Stimulated activated CD8-positive, alpha-beta memory T cell treated with anti-CD3 and anti-CD28 coated beads, Interleukin-2, amount 100 ng/mL, for 1 hour (primary cell): ENCODE measurements at places on chromosomes 6 and 20.

DNA sequence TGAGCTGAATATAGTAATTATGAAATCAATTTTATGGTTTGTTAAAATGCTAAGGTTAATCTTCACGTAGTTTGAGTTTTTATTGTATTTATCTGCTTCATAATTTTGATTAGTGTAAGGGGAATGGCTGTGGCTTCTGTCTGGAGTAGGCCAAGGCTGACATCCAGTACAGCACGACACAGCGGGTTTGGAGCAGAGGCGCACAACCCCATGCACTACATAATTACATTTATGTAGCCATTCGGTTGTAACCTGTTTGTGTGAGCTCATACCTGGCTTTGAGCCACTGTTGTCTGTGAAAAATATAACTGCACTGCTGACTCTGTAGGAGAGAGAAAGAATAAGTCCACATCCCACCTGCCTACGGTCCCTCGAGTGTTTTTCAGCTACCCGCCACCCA lies 615.5 kb downstream of the EYS start:
- DNase-seq = no peak

GRCh38 chr6:127404133-127404532 lies 55.1 kb downstream of the KIAA0408 start:
- no peak for DNase-seq

DNA sequence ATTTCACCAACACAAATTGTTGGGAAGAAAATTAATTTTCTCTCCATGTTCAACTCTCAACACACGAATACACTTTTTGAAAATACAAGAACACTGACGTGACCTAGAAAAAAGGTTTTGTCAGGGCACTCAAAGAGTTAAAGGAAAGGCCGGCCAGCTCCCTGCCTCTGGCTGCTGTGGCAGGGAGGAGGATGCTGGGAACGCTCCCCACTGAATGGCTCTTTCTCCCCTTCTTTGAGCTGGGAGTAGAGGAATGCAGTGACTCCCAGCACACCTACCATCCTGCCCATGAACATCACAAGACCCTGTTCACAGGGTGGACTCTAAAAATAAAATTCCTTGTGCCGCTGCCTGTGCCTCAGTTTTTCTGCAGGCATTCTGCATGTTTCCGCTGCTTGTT lies 47.0 kb downstream of the MAP3K5 start:
- no peak for DNase-seq

DNA sequence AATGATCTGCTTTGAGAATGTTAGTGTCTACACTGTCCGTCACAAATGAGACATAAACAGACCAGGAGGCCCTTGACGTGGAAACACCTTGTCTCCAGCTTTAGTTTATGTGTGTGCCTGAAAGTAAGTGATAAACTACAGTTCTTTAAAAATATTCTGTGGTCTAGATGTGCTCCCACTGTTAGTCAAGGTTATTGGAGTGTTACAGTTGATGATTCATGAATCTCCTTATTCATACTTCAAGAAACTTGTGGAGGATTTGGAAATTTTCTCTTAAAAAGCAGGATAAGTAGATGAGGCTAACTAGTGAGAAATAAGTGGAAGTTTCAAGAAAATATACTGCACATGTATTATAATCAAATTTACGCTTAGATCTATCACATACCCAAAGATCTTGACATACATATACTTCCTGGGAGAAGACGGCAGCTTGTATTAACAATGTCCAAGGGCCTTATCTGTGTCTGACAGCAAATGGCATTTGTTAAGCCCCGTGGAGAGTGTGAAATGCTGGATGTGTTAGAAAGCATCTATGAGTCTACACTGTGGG lies 90.5 kb upstream of the MBOAT1 start:
- no peak for DNase-seq

DNA sequence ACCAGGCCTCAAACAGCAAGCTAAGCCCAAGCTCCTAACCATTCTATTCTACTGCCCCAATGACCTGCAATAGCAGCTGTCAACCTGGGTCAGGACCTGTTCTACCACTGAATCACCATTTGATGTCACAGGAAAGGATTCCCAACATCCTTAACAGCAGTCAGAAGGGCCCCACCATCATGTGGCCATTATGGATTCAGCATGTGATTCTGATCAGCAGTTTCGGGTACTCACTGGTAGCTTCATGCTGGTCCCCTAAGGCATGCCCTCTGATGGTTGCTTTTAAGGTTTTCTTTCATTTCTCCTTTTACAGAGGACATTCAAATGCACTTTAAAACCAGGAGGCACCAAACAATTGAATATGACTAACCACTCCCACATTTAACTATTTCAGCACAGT lies 37.3 kb upstream of the MAP7 start:
- no peak for DNase-seq

- peak; percentile 58 for DNase-seq
These were observed 20.6 kb upstream of the HLA-F start for GRCh38 chr6:29702519-29703103.

DNA sequence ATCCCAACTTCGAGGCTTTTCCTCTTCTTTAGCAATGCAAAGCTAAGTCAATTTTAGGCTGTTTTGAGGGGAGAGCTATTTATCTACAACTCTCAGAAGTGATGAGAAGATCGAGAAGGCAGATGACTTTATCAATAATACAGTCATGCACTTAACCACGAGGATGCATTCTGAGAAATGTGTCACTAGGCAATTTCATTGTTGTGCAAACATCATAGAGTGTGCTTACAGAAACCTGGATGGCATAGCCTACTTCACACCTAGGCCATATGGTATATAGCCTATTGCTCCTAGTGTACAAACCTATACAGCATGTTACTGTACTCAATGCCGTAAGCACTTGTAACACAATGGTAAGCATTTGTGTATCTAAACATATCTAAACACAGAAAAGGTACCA lies 66.6 kb downstream of the PRND start:
- DNase-seq = no peak

DNA sequence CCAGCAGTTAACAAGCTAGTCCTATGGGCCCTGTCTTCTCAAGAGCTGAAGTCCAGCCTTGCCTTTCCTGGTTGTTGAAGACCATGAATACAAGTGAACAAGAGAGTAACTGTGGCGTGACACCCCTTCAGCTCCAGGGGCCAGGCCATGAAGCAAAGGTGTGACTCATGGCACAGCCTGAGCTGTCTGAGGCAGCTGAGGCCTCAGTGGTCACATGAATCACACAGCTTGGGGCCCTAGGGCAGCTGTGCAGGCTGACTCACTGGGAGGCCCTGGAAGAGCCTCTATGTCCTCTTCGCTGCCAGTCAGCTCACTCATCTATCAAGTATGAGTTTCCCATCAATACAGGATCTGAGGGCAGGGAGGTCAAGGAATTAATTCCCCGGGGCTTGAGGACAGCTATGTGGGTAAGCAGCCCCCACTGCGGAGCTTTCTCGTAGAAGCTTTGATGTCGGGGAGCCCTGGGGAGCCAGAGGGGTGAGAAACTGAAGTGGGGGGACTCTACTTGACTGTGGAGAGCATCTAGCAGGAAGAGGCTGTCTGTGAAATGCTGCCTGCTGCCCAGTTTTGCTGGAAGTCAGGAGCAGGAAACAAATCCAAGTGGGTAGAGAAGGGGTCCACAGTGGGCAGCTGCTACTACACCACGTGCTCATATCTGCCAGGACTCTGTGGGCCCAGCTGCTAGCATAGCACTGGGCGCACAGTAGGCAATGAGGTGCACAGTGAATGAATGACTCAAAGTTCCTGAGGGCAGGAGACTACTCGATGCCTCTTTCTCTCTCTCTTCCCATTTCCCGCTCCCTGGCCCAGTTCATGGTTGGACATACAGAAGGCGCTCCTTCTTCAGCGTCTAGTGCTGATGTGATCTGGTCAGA lies 13.7 kb upstream of the FAM83C start:
- DNase-seq = no peak

DNA sequence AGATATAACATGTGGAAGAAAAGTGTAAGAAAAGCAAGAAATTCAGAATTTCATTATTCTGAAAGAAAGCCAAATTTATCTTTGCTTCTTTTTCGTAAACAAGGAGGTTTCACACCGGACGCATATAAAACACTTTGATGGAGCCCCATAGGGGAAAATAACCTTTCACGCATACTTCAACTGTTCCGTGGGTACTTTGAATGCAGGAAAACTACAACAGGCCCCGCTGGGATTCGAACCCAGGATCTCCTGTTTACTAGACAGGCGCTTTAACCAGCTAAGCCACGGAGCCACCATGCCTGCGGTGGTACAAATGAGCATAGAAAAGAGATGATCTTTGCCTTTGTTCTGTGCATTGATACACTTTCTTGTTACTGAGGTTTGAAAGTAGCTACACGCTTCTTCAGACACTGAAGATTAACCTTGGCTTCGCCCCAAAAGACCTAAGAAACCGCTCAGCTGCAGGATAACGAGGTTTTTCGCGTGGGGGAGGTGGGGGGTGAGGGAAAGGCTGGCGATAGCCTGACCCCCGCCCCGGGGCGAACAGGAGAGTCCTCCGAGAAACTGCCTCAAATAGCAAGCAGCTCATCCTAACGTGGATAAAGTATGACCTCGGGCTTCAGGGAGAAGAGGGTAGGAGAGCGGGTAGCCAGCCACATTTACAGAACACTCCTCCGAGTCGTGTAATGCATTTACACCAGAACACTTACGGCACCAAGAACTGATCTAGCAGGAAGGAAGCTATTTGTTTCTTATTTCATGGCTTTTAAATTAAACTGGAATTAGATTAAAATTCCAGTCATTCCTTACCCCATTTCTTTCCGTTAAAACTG lies 5.3 kb upstream of the HMGN4 start:
- DNase-seq = peak; percentile 86

- no peak for DNase-seq
These were observed 136.5 kb downstream of the DOK5 start for GRCh38 chr20:54611708-54612412.

DNA sequence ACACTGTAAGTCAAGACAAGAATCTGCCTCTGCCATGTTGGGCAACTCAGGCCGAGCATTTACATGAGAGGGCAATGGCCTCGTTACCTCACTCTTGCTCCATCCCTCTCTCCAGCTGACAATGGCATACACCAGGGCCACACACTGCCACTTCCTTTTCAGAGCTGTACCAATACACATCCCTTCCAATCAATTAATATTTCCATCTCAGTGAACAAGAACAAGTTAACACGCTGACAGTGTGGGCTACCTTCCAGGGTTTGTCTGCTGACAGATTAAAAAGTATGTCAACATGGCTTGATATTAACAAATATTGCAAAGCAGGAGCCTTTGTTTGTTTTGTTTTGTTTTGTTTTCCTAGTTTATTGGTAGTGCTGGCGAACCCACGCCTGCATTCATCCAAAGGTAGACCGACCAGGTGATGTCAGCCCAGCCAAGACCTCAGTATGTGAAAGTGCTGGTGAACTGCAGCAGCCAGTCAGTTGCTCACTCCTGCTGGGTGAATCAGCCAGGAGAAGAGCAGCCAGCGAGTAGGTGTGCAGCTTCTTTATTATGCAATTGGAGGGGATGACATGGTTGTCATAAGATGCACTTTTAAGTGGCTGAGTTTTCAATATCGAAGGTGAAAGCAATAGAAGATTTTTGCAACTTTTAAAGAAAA lies 487.3 kb upstream of the JARID2 start:
- DNase-seq = no peak
